ENCODE measurements at places on chromosomes 2 and 18.

- no peak for DNase-seq
Measured at GRCh38 chr2:72094701-72095100, 53.0 kb downstream of the CYP26B1 start.

GRCh38 chr18:47321815-47322214 is 70.4 kb upstream of the SKOR2 start:
- DNase-seq, result no peak

DNA sequence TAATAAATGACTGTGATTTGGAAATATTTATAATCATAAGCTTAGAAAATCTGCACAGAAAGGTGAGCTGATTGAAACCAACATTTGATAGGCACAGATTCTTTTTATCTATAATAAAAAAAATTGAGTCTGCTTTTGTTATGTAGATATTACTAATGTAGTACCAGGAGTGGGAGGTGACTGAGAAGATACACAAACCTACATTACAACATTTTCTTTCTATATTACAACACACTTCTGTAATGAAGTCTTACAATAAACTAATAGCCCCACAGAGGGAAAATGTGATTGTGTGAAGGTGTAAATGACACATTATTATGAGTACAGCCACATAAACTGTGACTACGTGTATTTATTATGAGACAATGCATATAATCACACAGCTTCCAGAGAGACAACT is 241.6 kb downstream of the PIEZO2 start:
- no peak for DNase-seq

DNA sequence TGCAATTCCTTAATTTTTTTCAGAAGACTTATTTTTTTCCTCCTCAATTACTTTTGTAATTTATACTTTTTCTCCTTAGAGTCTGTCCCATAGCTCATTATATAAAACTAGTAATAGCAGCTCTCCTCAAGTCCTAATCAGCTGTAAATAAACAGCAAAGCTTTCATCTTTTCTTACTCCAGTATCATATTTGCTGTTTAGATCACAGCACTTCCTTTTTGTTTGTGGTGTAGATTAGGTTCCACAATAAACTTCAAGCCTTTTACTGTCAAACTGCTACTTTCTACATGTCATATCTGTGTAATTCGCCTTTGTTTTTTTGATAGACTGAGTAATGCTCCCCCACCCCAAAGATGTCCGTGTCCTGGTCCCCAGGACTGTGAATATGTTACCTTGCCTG is 25.5 kb downstream of the GCG start:
- no peak for DNase-seq

DNA sequence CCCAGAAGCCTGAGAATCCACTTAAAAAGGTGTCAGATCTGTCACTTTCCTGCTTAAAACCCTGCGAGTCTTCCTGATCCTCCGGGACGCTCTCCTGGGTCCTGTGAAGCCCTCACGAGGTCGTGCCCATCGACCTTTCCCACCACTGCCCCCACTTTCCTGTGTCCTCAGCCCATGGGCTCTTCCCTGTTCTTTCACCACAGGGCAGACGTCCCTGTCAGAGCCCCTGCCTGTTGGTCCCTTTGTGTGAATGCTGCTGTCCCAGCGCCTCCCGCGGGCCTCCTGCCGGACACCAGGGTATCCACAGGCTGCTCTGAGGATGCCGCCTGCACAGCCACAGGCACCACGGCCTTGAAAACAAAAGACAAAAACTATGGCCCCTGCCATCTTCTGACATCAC is 125.6 kb downstream of the TMEM18 start:
- DNase-seq, result no peak

DNA sequence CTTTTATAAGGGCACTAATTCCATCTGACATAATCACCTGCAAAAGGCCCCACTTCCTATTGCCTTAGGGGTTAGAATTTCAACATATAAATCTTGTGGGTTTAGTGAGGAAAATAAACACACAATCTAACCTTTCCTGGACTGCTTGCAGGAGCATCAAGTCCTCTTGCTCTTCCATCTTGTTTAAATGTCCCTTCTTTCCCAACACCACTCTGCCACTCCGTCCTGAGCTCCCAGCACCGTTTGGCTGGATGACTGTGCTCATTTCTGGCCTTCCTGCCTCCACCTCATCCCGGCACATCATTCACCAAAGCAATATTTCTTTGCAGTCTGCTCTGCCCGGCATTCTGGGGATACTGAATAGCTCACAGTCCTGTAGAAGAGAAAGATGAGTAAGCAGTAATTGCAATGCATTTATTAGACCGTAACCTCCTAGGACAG is 247.8 kb downstream of the BCL2 start:
- no peak for DNase-seq

DNA sequence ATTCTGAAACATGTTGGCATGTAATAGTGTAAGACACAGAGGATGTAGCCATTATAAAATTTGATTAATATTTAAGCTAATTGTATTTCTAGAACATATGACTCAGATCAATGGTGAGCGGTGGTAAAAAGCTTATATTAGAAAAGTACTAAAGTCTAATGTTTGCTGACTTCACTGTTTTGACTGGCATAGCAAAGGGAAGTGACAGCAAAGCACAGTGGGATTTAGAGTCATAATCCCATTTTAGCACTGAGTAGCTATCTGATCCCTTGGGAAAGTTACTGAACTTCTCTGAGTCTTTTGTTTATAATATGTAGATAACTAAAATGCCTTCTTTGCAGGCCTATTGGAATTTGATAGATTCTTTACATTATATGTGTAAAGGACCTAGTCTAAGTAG is 60.4 kb downstream of the KIAA1328 start:
- DNase-seq, result no peak

DNA sequence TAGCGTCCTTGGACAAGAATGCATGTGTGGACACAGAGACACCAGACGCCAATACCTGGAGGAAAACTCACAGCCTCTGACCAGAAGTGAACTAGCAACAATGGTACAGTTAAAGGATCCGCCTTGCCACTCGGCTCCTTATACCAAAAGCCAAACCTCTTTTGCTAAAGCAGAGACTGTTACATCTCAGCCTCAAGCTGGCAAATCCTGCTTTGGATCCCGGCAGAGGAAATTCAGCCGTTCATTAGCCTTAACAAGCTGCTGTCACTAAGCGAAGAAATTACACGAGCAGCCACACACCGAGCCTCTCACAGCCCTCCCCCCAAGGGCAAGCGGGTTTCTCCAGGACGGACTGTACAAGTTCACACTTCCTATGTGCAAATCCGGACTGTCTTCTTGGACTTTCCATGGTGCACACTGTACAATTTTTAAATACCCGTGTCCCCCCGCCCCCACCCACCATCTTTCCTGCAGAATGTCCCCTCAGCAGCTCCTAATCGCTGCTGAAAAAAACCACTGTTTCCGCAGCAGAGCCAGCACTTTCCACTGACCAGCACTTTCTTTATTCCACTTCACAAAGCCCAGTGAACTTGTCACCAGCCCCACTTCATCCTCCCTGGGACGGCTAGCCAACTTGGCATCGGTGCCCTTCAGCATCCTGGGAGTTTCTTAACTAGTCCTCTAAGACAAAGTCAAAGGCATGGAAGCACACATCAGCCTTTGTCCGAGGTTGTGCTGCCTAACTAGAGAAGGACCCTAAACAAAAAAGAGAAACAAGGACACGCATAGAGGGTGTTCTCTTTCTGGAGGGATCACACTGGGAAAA is 1.5 kb downstream of the KLF7 start:
- peak; percentile 37 for DNase-seq

DNA sequence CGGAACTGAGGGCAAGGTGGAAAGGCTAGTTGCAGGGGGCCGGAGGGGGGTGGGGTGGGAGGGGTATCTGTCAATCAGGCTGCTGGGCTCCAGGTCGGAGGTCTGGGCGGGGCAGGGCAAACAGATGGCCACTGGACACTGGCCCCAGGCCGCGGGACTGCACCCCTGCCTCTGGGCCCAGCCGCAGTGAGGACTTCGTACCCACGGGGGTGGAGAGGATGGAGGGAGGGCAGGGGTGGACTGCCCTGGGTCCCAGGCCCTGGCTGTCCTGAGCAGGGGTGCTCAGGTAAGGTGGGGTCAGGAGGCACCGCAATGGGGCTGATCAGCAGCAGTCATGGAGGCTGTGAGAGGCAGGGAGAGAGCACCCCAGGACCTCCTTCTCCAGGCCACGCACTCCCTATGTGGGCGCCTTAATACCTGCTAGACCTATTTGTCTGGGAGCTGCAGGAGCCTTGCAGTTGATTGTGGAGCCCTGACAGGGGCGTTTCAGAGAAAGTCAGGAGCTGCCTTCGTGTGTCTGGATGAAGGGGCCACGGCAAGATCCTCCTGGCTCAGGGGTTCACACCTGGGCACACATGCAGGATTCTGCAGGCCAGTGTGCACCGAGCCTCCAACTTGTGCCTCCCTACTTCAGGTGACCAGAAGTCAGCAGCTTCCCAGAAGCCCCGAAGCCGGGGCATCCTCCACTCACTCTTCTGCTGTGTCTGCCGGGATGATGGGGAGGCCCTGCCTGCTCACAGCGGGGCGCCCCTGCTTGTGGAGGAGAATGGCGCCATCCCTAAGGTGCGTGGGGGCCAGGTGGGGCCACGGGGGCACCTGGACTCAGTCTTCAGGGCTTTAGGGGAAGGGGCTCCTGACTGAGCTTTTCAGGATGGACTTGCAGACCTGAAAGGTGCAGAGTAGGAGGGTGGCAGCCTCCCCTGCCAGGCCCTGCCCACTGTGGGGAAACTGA is 1.5 kb downstream of the CTDSP1 start:
- peak; percentile 95 for DNase-seq

DNA sequence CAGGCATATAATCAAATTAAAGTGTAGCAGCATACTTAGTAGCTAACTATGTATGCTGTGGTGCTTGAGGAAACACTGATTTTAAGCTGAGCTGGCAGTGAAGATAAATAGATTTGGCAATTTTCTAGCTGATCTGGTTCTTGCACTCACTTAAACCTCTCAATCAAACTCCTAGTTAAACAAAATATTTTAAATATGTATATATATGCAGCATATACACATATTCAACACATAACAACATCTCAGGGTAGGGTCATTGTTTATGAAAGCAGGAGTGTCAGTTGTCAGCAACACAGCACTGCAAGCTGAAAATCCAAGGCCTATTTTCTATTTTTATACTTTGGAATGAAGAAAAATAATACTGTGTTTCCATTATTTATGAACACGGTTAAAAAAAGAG is 10.4 kb upstream of the FSHR start:
- DNase-seq, result no peak

- no peak for DNase-seq
Measured at GRCh38 chr2:238696786-238697185, 151.1 kb upstream of the TWIST2 start.

DNA sequence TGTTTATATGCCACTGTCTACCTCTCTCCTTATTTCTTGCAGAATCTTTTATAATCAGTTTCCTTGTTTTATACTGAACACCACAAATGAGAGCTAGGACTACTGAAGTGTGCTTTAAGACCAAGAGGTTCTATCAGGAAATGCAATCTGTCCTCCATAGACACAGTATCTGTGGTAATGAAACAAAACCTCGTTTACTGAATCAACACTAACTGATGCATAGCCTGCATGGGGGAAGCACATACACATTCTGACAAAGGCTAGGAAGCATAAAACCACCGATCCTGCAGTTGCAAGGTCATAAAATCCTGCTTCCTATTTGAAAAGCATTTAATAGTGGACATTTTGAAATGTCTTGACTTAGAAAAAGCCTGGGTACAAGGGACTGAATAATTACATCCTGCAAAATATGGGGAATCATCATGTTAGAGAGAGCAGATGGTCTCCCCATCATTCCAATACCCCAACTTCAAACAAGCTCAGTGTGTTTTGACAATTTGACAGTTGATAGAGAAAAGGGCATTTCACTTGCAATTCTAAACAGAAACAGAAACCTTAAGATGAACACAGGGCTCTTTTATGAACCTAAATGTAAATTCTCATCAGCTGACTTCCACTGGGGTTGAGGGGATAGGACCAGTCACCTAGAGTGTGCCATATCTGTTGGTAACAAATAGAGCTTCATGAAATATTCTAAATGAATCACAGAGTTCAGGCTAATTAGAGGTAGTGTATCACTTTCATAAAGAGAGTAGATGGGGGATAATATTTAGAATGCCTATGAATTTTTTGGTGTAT is 1845.6 kb upstream of the PIK3C3 start:
- DNase-seq, result no peak

GRCh38 chr2:98560256-98560771 is 48.0 kb downstream of the COA5 start:
- no peak for DNase-seq

- DNase-seq, result no peak
Measured at GRCh38 chr2:109427661-109428091, 186.1 kb downstream of the SEPTIN10 start.

GRCh38 chr2:73516033-73516432 is 126.2 kb downstream of the NAT8 start:
- no peak for DNase-seq

- DNase-seq, result no peak
Measured at GRCh38 chr2:163715199-163715598, 20.6 kb downstream of the FIGN start.

DNA sequence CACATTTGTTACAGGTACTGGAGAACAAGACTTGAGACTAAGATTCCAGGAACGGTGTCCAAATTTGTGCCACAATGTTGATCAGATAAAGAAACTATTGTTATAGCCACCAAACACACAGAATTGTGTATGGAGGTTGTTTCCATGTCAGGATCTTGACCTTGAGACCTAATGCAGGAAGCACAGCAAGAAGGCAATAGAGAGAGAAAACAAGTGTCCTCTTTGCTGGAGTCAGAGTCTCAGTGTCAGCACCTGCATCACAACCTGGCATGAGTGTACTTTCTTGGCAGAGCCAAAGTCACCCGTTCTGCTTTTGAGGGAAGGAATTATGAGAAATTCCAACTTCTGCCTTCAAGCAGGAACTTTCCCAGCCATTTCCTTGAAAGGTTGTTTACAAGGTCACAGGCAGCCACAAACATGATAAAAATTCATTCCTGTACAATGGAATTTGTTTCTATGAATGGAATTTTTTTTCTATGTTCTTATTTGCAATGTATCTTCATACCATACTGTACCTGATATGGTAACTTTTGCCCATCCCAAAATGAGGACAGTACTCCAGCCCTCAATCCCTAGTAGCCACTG is 118.4 kb downstream of the PKP4 start:
- DNase-seq, result no peak

DNA sequence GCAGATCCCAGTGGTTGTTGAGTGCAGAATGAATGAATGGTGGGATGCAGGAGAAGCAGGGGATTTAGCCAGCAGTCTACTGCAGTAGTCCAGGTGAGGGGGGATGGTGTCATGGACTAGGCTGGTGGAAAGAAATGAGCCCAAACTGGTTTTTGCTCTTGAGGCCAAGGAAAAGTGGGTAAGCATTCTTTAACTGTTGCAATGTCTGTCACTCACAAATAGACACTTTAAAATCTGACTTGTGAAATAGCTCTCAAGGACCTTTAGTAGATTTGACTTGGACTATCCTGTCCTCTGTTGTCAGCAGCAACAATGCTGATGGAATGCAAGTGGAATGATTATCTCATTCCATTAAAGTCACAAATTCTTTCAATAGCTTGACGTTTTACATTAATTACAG is 37.5 kb upstream of the STK17B start:
- no peak for DNase-seq

GRCh38 chr2:30422444-30423040 is 24.5 kb upstream of the LCLAT1 start:
- DNase-seq, result no peak

GRCh38 chr18:50602466-50602865 is 42.6 kb downstream of the MAPK4 start:
- no peak for DNase-seq

Measured in HepG2 (cell line).